DMS79 treated with DMSO at 0.1 percent for 48 hours (cell line): ENCODE measurements at places on chromosomes 11 and 22.

DNA sequence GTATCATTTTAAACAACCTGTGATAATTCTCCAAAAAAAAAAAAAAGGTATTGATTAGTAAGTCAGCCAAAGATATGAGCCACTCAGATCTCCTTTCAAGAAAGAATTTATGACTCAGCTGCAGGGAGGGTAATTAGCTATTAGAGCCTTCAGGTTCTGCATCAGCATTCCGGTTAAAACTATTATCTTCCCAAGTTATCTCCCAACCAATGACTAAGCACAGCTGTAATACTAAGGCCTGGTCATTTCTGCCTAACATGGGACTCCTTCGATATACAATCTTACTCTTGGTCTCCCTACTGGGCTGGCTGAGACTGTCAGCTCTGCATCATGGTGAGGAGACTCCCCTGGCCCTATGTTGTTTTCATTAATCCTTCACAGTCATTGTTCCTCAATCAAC is 60.4 kb downstream of the SBF2 start:
- no peak for DNase-seq

DNA sequence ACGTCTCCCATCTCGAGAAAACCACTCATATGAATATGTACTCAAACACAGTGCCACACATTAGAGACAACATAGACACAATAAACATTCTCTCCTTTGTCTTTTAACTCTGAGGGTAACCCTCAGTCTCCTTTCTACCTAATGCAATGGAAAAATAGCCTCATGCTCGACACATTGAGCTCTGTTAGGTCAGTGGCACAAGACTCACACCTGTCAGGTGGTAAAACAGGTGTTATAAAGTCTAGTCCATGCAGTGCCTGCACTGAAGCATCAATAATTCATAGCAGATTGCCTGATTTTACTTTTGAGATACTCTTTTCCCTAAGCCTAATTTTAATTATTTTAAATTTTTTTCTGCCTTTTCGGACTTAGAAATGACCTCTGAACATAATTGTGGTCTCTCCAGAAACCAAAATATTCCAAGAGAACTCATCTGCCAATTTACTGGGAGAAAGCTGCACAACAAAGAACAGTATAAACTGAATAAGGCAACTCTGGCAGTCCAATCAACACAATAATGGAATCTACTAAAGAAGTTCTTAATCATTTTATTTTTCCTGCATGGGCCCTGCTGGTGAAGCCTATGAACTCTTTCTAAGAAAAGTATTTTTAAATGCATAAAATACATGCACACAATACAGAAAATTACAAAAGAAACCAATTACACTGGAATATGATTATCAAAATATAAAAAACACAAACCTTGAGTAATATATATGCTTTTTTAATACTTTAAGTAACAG is 9.9 kb downstream of the RDX start:
- peak; percentile 66 for DNase-seq

DNA sequence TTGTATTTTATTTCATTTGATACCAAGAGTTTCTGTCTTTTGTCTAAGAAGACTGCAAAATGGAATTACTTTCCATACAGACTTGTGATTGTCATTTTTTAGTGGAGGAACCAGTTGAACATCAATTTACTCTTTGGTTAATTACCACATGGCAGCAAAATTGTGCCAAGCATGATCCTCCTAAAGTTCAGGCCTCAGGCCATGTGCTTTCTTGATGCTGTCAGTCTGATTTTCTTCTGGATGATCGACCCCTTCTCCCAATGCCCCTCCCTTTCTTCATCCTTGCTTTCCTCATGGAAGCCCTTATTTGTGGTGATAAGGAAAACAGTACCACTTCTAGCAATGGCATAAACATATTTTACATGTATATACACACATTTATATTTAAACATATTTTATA is 76.2 kb downstream of the SVIP start:
- DNase-seq, result no peak

DNA sequence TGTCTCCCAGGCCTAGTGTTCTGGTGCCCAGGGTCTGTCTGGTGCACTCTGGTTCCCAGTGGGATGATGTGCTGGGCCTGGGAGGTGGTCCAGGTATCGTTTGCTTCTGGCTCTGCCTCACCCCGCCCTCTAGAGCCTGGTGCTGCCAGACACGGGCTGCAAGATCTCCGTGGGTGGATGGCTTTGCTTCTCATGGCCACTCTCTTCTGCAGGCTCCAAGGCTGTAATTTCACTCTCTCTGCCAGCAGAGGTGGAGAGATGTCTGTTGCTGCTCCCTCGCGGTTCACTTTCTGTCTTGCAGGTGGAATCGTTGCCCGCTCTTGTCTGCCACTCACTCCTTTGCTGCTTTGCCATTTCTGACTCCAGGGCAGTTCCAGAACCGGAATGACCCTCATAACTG is 13.4 kb downstream of the NADSYN1 start:
- DNase-seq, result no peak

- DNase-seq, result no peak
These were observed 128.4 kb downstream of the TBC1D22A start for GRCh38 chr22:46890819-46891218.

- no peak for DNase-seq
These were observed 31.6 kb upstream of the CRYBB3 start for GRCh38 chr22:25167834-25168601.

DNA sequence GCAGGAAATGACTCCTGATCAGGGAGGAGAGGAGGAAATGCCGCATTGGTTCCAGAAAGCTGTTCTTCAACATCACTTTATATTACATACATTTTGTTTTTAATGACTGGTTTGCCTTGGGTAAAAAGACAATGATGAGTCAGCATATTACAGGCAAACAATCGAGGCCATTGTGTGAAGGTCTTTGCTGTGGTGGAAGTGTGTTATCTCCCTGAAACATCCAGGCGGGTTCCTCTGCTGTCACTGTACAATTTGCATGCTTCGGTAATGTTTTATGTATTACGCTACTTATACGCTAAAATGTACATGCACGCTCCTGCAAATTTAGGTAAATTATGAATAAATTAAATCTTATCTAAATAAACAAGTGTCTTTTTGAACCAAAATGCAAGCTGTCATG is 161.1 kb downstream of the KIRREL3 start:
- DNase-seq, result no peak
